ENCODE measurements at places on chromosomes 5 and 9.

GRCh38 chr9:107637421-107638420 lies 148.2 kb upstream of the KLF4 start:
- no peak for DNase-seq

DNA sequence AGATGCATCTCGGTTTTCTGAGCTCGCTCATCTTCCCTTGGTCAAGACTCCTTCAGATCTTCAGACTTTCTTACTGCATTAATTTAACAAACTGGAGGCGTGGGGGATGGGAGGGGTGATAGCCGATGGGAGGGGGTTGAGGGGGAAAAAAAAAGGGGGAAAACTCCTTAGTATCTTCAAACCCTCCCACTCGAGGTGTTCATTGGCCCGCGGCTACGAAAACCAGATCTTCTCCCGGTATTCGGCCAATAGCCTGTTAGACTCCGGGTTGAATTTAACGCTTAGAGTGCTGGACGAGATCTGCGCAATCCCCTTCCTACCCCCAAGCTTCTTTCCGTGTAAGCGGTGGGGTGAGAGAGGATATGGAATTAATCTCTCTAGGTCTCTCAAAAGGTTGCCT lies 689 bp upstream of the GLRA1 start:
- DNase-seq, result no peak

DNA sequence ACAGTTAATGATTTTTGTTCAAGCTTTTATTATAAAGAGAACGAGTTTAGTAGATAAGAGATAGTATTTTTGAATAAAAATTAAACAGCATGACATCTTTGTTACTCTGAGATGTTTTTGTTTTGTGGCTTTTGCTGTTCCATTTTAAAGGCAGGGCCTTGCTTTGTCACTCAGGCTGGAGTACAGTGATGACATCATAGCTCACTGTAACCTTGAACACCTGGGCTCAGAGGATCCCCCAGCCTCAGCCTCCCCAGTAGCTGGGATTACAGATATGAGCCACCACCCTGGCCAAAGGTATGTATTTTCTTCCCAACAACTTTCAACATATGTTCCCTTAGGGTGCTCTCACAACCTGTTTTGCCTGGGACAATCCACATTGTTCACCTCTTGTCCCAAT lies 730.9 kb upstream of the RGMB start:
- DNase-seq, result no peak

- no peak for DNase-seq
These were observed 485.1 kb downstream of the CSNK1G3 start for GRCh38 chr5:123997064-123997461.

DNA sequence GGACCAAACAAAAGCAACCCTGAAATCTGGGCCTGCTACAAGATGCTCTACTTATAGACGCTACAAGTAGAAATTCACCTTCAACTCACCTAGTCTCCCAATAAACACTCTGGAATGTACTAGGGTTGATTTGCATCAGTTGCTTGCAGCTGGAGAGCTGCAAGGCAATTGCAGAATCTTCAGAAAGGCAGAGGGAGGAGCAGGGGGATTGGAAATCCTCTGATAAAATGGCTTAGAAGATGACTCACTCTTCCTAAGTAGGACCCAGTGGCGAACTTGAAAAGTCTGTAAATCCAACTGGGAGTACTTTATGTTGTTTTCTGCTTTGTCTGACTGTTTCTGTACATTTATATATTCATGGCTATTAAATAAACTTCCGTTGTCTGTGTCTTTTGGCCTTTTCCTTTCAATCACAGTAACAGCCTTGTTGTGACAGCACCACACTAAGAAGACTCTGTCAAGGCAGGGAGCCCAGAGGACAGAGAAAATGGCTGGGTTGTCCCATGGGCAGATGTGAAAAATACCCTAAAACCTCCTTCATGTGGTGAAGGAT lies 14.7 kb upstream of the MLLT3 start:
- DNase-seq, result no peak

DNA sequence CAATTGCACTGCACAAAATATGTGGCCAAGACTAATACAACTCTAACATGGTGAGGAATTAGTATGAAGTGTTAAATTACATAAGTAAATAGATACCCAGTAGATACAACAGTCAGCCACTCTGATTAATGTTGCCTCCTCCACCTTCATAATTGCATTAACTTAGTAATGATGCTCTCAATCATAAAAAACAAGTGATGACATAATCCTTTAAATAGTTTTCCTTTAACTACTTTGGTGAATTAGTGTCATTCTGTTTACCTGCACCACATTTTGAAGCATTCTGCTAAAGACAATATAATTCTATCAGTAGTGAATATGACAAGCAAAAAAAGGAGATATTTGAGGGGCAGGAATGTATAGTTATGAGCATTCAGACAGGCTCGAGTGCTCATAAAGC lies 265.9 kb upstream of the SLC24A2 start:
- DNase-seq, result no peak

- no peak for DNase-seq
These were observed 417.9 kb upstream of the C9orf72 start for GRCh38 chr9:27991221-27991620.

- no peak for DNase-seq
These were observed 789.9 kb upstream of the DMAC1 start for GRCh38 chr9:8589476-8589875.

DNA sequence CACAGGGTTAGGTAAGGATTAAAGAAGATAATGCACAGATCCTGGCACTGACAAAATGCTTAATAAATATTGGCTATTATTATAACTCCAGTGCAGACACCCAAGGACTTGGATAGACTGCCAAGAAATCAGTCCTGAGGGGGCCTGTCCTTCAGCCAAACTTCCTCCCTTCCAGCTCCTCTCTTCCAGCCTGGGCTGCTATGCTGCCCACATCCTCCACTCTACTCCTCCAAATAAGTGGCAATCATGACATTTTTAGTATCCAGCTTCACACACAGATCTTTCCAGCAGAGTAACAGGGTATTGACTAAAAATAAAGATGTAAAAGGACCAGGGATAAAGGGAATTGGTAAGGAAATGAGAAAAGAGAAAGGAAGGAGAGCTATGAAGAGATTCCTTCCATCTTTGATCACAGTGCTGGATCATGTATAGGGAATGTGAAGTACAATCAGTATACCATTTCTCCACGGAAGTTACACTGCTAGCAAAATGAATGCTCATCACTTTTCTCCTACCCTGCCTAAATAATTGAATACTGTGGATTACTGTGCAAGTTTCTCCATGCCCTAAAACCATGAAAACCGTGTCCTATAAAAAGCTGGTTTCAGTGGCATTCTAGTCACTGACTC lies 136.0 kb upstream of the OSMR start:
- no peak for DNase-seq

- no peak for DNase-seq
These were observed 424.6 kb upstream of the KLF4 start for GRCh38 chr9:107914151-107914550.

DNA sequence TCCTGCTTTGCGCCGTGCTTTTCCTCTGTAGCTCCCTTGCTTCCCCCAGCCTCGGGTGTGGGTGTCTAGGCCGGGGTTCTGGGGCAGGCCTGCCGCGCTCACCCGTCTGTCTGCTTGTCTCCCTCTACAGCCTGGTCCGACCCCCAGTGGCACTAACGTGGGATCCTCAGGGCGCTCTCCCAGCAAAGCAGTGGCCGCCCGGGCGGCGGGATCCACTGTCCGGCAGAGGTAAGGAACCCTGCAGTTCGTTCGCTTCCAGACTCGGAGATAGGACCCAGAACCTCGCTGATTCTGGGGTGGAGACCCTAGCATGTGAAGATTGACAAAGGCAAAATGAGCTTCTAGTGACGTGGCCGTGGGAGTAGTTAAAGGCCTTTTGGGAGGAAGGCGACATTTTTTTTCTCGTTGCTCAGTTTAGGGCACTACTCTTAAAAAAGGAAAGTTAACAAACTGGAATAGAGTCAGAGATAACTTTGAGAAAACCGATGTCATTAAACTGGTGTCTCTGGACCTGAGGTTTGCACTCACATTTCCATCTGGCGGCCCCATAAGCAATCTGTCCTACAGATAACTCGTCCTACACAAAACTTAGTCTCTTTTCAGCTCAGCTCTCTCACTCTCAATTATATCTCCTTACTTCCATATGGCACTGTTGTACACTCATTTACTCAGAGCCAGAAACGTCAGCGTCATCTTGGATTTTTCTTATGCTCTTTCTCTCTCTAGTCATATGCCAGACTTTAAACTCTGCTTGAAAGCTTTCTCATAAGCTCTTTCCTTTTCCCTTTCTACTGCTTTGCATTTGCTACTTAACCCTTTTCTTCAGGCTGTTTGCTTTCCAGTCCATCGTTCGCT lies 561 bp downstream of the SEC61B start:
- no peak for DNase-seq

DNA sequence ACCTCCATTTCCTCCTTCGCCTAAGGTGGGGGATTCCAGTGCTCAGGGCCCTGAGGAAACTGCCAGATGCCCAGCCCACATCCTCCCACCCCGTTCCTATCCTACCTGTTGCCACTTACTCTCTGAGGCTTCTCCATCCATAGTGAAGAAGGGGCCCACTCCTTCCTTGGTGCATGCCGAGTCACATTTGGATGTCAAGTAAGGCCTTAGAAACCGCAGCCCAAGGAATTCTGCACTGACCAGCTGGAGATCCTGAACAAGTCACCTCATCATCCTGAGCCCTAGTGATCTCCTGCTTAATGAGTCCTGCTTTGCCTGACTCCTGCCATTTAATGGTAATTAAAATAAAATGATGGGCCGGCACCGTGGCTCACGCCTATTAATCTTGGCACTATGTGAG lies 6.7 kb upstream of the TNIP1 start:
- no peak for DNase-seq

- no peak for DNase-seq
These were observed 1420.1 kb upstream of the ACO1 start for GRCh38 chr9:30964332-30964731.

DNA sequence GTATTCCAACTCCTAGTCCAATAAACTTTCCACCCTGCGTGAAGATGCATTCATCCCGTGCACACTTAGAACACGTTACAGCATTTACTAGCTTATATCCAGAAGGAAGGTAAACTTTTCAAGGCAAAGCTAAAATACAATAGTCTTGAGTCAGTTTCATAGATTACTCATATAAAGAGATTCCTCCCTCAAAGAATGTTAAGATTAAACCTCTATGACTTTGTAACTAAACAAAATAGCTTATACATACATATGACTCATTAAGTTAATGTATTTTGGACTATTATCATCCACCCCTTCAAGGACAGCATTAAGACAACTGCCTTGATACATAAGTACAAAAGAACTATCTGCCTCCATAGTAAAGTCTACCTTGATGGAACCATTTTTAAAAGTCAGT lies 36.1 kb downstream of the TLE1 start:
- no peak for DNase-seq

GRCh38 chr5:135458921-135459331 lies 6.8 kb upstream of the TIFAB start:
- no peak for DNase-seq

DNA sequence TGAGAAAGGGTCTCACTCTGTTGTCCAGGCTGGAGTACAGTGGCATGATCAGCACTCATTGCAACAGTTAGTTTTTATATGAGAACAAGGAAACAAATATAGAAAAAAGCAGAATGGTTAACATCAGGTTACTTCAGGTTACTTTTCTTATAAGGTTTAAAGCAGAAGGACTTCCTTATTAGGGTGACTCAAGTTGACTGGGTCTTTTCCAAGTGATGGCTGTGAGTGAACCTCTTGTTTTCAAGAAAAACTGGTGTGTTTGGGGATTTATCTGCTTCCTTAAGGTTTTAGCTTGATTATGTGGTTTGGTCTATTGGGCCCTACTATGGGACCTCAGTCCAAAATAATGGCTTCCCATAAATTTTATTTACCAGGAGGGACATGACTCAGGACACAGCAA lies 99.2 kb downstream of the ARRDC3 start:
- DNase-seq, result no peak

- no peak for DNase-seq
These were observed 56.2 kb downstream of the CTNNA1 start for GRCh38 chr5:138809391-138809790.

- DNase-seq, result no peak
These were observed 76.6 kb upstream of the TBCA start for GRCh38 chr5:77852514-77853352.

DNA sequence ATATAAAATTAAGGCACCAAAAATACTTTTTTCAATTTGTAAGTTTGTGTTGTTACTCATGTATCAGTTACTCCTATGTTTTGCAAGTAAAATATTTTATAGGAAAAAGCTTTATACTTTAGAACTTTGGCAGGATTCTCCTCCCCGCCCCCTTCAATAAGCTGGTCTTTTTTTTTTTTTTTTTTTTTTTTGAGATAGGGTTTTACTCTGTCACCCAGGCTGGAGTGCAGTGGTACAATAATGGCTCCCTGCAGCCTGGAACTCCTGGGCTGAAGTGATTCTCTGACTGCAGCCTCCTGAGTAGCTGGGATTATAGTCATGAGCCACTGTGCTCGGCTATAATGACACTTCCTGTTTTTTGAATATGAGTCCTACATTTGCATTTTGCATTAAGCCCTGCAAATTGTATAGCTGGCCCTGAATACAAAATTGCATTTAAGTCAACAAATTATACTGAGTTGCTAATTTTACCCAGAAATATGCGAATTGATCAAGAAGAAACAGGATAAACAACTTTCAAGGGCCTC lies 192.9 kb downstream of the PIK3R1 start:
- DNase-seq, result no peak

All from D721Med (cell line).